Neural progenitor cell (in vitro differentiated cells): ENCODE measurements at places on chromosomes 4 and X. TPM values are rescaled to one million over a fixed set of nuclear protein-coding genes. Genes with fewer than 3 reads are reported as not detected.
A peak's percentile ranks its signal among the peaks of the same experiment; 100 is the strongest.

The ADH4 gene
- not detected in 2 replicates for total RNA-seq

- no peak for DNase-seq
Observed at GRCh38 chr4:128601991-128602695, 207.4 kb upstream of the JADE1 start.

DNA sequence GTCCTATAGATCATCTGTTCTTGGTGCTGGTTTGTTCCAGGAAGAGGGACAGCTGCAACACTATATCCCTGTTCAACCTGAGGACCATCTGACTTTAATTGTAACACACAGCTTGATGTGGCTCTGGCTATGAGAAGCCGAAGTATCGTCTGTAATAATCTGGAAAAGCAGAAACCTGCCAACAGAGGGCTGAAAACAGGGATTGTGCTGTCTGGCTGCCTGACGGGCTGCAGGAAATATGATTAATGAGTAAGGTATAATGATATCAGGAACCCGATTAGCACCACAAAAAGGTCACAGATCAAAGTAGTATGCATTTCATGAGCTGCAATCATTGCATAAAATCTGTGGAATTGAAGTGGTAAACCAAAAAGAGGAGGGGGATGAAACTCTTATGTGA, 170.4 kb upstream of the MAB21L2 start:
- DNase-seq: peak; percentile 2

GRCh38 chrX:12379671-12380070, 241.4 kb downstream of the FRMPD4 start:
- no peak for DNase-seq

The BANK1 gene
- 0.19 and 0.28 TPM in 2 replicates for total RNA-seq

DNA sequence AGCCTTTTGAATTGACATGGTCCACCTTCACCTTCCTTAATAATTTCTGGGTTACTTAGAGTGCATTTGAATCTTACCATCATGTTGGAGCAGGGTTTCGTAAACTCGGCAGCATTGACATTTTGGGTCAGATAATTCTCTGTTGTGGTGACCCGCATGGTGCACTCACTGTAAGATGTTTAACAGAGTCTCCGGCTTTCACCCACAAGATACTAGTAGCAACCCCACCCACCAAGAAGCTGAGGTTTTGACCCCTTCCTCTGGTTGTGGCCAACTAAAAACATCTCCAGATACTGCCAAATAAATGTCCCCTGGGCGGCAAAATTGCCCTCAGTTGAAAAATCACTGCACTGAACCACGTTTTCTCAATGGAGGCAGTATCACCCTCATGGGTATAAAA, 62.7 kb downstream of the CHST7 start:
- no peak for DNase-seq

The SPATA18 gene
- total RNA-seq: 5.4 and 7.2 TPM in 2 replicates

DNA sequence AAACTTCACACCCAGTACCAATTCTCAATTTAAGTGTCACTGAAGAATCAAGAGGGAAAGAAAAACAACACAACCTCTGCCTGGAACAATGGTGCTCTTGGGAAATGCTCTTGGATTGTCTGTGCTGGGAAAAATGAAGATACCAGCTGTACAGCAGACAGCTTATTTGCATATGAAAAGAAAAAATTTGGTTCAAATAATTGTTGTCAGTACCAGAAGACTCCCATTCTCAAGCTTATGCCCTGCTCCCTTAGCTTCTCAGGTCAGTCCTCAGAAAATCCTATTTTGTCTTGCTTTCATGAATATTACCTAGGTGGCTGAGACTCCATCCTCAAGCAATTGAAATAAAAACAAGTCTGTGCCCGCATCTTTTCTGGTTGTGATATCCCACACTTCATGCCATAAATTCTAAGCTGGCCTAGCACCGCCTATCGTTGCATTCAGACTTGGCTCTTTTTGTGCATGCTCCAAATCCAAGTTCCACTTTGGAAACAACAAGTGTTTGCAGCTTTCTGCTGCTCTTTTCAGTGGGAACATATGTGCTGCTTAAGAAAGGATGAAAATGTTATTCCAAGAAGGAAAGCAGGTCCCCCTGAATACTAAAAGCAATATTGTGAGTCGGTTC, 431.6 kb downstream of the INPP4B start:
- DNase-seq: no peak

DNA sequence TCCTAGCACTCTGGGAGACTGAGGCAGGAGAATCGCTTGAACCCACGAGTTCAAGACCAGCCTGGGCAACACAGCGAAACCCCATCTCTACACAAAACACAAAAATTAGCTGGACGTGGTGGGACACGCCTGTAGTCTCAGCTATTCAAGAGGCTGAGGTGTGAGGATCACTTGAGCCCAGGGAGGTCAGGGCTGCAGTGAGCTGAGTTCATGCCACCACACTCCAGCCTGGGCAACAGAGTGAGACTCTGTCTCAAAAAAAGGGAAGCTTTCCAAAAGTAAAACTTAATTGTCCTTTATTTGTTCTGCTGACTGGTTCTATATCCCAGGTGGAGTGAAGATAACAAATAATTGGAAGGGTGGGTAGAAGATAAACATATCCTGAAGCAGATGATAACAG, 45.6 kb downstream of the ABCG2 start:
- no peak for DNase-seq

The SLC16A2 gene
- 12.6 and 20.6 TPM in 2 replicates for total RNA-seq

DNA sequence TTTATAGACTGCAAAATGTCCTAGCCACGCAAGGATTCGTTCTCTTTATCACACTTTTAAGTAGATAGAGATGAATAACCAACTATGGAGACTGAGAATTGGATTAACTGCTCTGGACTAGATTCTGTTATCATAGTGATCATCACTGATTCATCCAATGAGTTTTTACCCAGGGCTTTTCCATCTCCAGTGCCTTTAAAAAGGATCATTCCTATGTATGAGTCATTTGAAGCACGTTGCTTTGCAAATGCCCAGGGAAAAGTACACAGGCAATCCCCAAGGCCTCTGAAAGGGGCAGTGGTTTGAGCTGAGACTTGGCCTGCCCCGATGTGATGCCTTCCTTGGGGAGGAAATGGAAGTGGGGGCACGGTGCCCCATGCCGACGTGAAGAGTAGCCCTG, 122.7 kb upstream of the PSAPL1 start:
- no peak for DNase-seq
